ENCODE measurements at places on chromosomes 6 and 20.

- no peak for DNase-seq
Observed at GRCh38 chr6:138814179-138814834, 18.4 kb downstream of the ECT2L start.

GRCh38 chr20:21270806-21271205, 32.3 kb upstream of the XRN2 start:
- DNase-seq: no peak

DNA sequence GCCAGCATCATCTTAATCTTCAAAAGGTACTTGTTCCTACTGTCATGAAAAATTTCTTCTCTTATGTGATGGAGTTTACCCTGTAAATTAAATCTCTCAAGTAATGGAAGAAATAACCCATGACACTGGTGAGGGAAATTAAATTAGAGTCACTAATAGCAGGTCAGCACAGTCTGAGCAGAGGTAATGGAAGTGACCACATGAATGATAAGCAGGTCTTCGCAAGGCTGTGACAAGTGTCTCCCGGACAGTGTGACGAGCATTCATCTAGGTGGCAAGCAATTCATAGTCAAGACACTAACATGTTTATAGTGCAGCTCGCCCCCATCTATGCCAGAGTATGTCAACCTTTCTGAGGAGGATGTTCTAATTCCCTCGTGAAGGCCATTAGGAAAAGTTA, 249.2 kb downstream of the FRK start:
- DNase-seq: no peak

DNA sequence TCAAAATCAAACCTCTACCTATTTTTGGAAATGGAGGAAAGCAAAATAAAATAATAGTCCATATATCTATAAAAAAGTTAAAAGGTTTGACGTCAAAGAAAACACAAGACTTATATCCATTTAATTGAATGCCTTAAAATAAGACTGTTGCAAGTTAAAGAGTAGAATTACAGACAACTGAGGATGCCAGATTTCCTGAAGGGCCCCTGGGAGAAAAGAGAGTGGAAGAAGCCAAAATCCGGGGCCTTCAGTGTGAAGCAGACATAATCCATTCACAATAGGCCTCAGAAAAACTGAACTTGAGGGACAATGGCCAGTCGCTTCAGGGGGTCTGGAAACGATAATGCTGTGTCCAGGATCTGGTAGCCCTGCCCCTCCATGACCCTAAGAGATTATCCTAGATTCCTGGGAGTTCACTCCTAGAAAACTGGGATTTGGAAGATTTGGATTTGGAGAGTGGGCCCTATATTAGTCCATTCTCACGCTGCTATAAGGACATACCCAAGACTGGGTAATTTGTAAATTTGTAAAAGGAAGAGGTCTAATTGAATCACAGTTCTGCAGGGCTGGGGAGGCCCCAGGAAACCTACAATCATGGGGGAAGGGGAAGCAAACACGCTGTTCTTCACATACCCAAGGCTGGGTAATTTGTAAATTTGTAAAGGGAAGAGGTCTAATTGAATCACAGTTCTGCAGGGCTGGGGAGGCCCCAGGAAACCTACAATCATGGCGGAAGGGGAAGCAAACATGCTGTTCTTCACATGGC, 94.0 kb upstream of the SLC2A12 start:
- no peak for DNase-seq

- no peak for DNase-seq
Observed at GRCh38 chr6:16766836-16767745, 5.8 kb upstream of the ATXN1 start.

DNA sequence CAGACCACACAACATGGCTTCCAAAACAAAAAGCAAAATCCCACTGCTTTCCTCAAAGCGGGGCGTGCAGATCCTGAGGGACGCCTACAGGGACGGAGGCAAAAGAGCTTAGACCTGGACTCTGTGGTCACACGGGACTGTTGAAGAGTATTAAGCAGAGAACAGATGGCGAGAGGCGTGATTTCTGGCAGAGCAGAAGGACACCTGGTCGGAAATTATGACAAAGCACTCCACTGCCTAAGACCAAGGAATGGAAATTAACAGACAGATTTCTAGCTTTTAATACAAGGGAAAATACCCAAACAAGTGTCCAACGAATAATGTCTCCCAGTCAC, 15.4 kb downstream of the CST7 start:
- DNase-seq: no peak

DNA sequence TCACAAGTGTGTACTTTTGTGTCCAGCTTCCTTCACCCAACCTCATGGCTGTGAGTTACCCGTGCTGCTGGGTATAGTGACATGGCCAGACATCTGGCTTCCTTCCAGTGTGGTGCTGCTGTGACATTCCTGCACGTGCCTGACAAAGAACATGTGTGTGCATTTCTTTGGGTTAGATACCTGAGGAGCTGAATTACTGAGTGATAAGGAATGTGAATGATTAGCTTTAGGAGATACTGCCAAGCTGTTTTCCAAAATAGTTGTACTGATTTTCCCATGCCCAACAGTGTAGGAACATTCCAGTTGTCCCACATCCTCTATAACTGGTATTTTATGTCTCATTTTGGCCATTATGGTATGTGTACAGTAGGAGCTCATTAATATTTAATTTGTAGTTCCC, 132.5 kb downstream of the PREX1 start:
- no peak for DNase-seq

GRCh38 chr6:152896923-152897322, 85.9 kb downstream of the FBXO5 start:
- DNase-seq: no peak

Data from left renal pelvis (tissue), 4 donors.